ENCODE measurements at places on chromosomes 5 and 9.

- DNase-seq, result no peak
These were observed 42.4 kb downstream of the PDE6A start for GRCh38 chr5:149902177-149902576.

DNA sequence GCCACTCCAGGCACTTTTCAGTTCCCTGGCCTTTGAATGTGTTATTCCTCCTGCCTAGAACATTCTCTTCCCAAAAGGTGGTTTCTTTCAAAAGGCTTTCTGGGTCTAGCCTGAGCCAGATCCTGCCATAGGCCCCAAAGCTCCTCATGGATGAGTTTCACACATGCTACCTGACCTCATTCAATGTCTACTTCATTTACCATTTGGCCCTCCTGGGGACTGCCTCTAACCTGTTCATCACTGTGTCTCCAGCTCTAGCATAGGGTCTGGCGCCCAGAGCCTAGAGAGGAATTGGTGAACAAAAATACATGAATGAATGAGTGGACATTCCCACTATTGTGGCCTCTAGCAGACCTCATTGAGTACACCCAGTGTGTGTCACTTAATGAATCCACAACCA lies 5.4 kb upstream of the P4HA2 start:
- no peak for DNase-seq

DNA sequence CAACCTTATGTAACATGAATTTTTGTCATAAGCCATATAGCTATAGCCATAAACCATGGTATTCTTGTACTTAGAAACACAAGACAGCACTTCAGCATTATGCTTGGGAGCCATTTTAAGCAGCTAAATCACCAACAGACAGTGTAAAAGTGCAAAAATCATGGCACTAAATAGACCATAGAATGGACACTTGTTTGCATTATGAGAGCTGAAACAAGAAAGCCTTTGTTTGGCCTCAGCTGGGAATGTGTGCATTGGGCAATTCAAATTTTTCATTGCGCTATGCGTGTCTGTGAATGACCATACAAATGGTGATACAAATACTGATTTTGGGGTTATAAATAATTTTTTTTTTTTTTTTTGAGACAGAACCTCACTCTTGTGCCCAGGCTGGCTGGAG lies 23.7 kb downstream of the KDM4C start:
- DNase-seq, result no peak

DNA sequence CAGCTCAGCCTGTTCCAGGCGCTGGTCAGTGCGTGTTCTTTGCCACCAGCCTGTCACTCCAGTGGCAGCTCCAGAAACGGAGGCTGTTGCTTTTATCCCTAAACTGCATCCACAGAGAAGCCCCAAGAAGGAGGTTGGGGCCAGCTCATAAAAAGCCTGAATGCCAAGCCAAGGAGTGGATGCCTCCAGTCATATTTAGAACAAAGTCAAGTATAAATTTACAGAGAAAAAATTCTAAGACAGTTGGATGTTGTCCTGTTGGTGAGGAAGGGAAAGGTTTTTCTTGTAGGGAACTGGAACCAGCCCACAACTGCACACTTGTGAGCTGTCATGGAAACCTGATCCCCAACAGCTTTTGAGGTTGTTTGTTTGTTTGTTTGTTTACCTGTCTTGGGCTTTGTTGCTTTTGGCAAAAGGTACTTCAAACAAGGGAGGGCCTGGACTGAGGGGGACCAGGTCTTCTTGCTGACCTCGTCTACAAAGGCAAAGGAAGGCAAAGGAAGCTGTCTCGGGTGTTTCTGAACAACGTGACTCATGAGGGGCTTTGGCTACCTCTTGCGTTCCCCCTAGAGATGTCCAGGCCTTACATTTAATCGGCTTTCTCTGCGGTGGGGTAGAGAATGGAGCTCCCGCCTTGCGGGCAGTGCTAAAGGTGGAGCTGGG lies 36.7 kb downstream of the OLFML2A start:
- no peak for DNase-seq

DNA sequence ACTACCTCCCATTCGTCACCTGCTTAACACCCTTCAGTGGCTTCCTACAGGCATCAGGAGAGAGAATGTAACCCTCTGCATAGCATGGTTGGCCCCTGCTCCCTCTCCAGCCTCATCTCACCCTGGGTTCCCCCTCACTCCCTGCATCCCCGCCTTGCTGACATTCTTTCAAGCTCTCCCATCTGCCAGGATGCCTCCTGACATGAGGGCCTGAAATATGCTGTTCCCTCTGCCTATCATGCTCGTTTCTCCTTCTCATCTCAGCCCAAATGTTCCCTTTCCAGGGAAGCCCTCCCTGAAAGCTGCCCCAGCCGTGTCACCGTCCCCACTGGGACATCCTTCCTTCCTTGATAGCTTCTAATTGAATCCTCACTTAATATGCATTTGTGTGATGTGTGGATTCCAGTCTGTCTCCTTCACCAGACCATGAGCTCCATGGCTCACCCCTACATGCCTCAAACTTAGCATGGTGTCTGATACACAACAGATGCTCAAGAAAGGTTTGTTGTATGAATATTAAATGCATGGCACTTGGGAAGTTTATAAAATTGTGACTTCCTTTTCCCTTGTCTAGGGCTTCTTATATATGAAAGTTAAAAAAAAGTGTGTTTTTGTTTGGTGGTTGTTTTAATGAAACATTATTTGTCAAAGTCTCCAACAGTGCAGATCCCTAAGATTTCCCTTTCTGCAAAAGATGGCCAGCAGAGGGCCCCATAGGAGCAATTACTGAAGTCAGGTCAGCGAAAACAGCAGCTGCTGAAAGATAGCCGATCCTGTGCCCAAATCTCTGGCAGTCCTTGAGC lies 7.3 kb upstream of the C5orf58 start:
- DNase-seq, result peak; percentile 18

- no peak for DNase-seq
These were observed 11.8 kb upstream of the SEMA5A start for GRCh38 chr5:9557696-9558095.

- no peak for DNase-seq
These were observed 3.4 kb upstream of the RNF183 start for GRCh38 chr9:113306566-113306965.

DNA sequence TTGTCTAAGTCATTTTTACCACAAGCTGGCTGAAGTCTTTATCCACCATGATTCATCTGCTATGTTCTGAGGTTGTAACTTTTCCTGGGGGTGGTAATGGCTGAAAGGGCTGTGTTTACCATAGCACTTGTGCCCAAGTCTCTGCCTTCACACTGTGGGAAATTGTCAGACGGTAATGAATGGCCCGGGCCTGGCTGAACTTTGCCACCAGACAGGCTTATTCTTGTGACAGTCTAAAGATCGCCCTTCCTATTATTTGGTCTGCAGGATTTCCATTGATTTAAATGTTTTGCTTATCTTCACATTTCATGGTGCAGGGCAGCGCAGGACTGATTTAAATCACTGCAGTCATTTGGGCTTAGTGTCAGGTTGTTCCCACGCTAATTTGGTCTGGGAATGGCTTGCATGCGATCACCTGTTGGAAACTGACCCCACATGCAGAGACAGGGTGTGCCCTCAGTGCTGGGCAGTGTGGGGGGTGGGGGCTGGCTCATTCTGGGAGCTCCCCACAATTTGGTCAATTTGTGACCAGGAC lies 109.3 kb upstream of the ICE1 start:
- no peak for DNase-seq

DNA sequence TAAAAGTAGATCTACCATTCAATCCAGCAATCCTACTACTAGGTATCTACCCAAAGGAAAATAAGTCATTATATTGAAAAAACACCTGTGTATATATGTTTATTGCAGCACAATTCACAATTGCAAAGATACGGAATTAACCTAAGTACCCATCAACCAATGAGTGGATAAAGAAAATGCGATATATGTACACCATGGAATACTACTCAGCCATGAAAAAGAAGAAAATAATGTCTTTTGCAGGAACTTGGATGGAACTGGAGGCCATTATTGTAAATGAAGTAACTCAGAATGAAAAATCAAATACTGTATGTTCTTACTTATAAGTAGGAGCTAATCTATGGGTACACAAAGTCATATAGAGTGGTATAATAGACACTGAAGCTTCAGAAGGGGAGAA lies 63.4 kb upstream of the PITX1 start:
- no peak for DNase-seq

DNA sequence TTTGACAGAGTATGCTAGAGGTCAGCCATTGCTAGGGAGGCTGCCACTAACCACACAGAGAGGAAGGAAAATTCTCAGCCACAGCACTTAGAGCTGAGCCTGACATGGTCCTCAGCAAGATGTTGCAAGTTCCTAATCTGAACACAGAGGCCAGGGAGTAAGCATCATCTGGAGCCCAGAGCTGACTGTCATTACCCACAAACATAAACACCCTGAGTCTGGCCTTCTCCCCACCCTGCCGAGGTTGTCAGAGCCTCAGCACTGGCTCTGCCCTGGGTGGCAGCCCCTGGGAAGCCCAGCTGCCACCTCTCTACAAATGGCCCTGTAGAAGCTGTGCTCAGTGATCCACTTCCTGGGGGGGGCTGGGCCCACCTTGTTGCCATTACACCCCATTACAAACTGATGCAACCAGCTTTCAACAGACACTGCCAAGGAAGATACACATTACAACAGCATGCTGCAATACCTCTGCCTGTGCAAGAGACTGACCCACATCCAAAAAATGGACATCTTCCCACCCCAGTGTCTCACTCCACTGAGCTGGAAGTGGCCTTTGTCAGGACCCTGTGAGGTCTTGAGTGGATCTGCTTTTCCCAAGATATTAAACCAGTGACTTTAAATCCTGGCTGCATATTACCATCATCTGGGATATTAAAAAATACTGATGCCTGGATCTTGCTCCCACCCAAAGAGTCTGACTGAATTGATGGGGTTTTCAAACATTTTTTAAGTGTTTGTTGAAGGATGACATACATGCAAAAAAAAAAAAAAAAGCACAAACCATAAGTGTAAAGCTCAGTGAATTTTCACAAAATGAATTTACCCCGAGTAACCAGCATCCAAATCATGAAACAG lies 33.0 kb downstream of the IRF1 start:
- peak; percentile 82 for DNase-seq

DNA sequence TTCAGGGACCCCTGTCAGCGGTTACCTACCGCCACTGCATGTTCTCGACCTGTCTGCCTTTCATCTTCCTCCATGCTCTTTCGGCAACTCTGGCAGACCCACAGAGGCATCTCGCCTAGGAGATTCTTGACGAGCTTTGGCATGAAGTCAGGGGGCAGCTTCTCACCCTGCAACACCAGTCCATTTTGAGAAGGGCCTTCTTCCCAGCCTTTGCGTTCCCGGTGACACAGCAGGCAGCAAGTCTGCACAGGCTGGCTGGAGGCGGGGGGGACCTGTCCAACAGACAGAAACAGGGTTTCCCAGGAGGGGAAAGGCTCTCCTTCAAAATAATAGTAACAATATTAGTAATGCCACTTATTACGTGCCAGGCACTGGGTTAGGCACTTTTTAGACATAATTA lies 15.5 kb downstream of the FAM193B start:
- DNase-seq, result no peak

DNA sequence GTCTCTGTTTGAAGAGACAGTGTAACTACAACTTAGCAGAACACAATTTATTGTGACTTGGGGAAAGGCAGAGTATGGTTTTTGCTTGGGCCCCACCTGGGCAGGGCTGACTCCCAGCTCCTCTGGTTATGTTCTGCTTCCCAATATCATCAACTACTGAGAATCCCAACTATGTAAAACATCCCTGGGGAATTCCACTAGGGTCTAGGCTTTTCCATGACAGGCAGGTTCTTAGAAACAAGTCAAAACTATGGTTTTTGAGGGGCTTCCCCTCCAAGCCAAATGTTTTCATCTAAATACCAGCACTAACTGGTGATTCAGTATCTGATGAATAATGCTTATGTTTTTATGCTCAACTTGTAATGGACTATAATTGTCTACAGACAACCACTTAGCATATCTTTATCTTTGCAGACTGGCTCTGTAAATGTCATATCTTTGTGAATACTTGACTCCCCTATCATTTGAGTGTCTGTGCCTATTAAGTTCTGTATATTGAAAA lies 409.5 kb downstream of the PDE4D start:
- peak; percentile 39 for DNase-seq

DNA sequence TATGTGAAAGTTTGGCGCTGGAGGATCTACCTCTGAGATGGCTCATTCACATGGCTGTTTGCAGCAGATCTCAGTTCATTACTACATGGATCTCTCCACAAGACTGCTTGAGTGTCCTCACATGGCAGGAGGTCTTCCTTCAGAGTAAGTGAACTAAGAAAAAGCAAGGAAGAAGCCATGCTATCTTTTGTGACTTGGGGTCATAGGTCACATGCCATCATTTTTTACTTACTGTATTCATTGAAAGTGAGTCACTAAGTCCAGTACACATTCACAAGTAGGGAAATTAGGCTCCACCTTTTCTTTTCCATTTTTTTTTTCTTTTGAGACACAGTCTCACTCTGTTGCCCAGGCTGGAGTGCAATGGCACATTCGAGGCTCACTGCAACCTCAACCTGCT lies 8.7 kb upstream of the CDKN2AIPNL start:
- no peak for DNase-seq

DNA sequence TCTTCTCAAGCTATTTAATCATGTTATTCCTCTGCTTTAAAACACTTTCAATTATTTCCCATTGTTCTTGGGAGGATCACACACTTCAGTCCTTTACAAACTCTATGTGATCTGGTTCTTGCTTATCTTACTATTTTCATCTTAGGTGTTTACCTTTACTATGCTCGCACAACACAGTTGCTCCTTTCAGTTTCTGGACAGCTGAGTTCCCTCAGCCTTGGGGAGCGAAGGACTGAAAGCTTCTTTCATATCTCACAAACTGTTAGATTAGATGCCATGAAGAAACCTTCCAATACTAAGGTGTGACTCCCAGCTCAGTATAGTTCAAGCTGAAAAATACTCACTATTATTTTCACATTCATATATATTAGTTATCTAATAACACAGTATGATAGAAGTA lies 117.9 kb downstream of the CDC42SE2 start:
- no peak for DNase-seq

GRCh38 chr9:126791406-126792230 lies 13.2 kb upstream of the ZBTB43 start:
- DNase-seq, result no peak

DNA sequence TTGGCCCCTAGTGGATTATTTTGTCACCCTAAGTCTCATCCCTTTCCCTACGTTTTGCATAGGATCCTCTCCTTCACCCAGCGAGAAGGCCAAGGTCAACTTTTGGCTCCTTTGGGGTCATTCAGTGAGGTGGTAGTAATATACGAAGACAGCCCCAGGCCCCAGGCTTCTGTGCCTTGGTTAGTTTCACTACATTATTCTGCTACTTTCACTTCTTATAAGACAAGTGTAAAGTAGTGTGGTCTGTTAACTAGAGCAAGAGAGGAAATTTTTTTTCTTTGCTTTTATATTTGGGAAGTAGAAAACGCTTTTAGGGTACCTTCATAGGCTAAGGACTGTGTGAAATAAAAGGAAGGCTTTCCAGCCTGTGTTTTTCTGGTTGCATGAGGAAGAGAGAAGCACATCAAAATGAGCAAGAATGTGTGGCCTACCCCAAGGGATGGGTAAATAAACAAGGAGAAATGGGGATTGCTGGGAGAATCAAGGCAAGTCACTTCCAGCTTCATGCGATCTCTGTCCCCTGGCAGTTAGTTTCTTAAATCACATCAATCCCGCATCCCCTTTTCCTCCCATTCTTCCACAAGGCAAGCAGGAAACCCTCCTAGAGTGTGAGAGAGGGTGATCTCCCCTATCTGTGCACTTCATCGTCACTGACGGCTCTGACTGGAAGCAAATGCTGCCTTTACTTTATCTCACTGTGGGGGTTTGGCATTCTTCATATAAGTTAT lies 677.0 kb upstream of the WWC1 start:
- no peak for DNase-seq
